ENCODE measurements at places on chromosomes 4 and X. TPM values are rescaled to one million over a fixed set of nuclear protein-coding genes. Genes with fewer than 3 reads are reported as not detected.

FAM156B gene
- polyA plus RNA-seq, result 12.0 TPM

ADH1B gene
- polyA plus RNA-seq, result not detected

MID1 gene
- 27.2 TPM for polyA plus RNA-seq

FAM114A1 gene
- polyA plus RNA-seq, result 11.2 TPM

MAGT1 gene
- 23.4 TPM for polyA plus RNA-seq

SPANXD gene
- not detected for polyA plus RNA-seq

PABPC5 gene
- polyA plus RNA-seq, result 2.8 TPM

TMSB15C gene
- 1.1 TPM for polyA plus RNA-seq

MAGEB10 gene
- polyA plus RNA-seq, result not detected

TMEM156 gene
- not detected for polyA plus RNA-seq

MTMR8 gene
- 5.6 TPM for polyA plus RNA-seq

RCHY1 gene
- polyA plus RNA-seq, result 43.8 TPM

GYPE gene
- polyA plus RNA-seq, result 0.24 TPM

PLP1 gene
- polyA plus RNA-seq, result 36.9 TPM

MAGEA11 gene
- 0.12 TPM for polyA plus RNA-seq

FAM9B gene
- not detected for polyA plus RNA-seq

FMR1NB gene
- polyA plus RNA-seq, result not detected

EGFL6 gene
- 1.4 TPM for polyA plus RNA-seq

ERAS gene
- polyA plus RNA-seq, result 1.7 TPM

CPE gene
- polyA plus RNA-seq, result 8.8 TPM

ENAM gene
- polyA plus RNA-seq, result not detected

ARR3 gene
- not detected for polyA plus RNA-seq

SCML2 gene
- 20.3 TPM for polyA plus RNA-seq

ART3 gene
- 1.1 TPM for polyA plus RNA-seq

TMPRSS11D gene
- polyA plus RNA-seq, result not detected

AP1AR gene
- polyA plus RNA-seq, result 17.5 TPM

NAP1L3 gene
- 45.6 TPM for polyA plus RNA-seq

COL4A6 gene
- 4.1 TPM for polyA plus RNA-seq

COL25A1 gene
- polyA plus RNA-seq, result 3.9 TPM

ASMT gene
- polyA plus RNA-seq, result 1.0 TPM

UGT2B17 gene
- polyA plus RNA-seq, result not detected

NEIL3 gene
- 11.8 TPM for polyA plus RNA-seq

GAGE2A gene
- polyA plus RNA-seq, result not detected

GPR50 gene
- polyA plus RNA-seq, result 0.64 TPM

ALG13 gene
- 57.6 TPM for polyA plus RNA-seq

IL3RA gene
- polyA plus RNA-seq, result 0.86 TPM

PAQR3 gene
- polyA plus RNA-seq, result 16.9 TPM

MND1 gene
- 63.5 TPM for polyA plus RNA-seq

PCSK1N gene
- polyA plus RNA-seq, result 12.8 TPM

SLC6A14 gene
- polyA plus RNA-seq, result not detected

Data from GM23338 (cell line).